ENCODE measurements at places on chromosomes 2 and 18. TPM values are rescaled to one million over a fixed set of nuclear protein-coding genes. Genes with fewer than 3 reads are reported as not detected.
A peak's percentile ranks its signal among the peaks of the same experiment; 100 is the strongest.

CHMP1B gene
- polyA plus RNA-seq, result 44.6 TPM

KIDINS220 gene
- polyA plus RNA-seq, result 16.2 TPM

DNA sequence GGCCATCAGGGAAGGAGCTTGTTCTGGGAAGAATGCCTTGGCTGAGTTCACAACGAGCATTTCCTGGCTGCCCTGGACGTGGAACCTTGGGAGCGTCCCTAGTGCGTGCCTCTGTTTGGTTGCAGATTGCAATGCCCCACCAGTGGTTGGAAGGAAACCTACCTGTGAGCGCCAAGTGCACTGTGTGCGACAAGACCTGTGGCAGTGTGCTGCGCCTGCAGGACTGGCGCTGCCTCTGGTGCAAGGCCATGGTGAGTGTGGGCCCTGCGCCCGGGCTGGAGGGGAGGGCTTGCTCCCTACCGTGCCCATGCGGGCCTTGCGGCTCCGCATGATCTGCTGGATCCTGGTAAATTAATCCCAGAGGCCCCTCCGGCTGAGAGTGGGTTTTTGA, 81.9 kb downstream of the DGKD start:
- no peak for DNase-seq

GRCh38 chr18:63808125-63808524, 32.9 kb downstream of the SERPINB7 start:
- no peak for DNase-seq

DNA sequence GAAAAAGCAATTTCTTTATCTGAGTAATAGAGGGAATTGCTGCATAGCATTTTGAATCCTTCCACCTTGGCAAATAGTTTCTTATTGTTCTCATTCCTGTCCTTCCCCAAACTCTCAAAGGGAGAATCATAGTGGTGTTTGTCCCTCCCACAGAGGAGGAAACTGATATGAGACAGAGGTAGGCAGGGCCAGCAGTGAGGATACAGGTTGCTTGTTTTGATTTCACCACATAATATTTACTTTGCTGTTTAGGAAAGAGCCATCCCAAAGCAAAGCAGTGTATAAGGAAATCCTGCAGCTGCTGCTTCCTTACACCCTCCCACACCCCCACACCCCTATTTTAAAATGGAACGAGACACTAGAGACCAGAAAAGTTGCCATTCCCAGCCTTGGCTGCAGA, 195.3 kb downstream of the SETBP1 start:
- DNase-seq, result peak; percentile 21

DNA sequence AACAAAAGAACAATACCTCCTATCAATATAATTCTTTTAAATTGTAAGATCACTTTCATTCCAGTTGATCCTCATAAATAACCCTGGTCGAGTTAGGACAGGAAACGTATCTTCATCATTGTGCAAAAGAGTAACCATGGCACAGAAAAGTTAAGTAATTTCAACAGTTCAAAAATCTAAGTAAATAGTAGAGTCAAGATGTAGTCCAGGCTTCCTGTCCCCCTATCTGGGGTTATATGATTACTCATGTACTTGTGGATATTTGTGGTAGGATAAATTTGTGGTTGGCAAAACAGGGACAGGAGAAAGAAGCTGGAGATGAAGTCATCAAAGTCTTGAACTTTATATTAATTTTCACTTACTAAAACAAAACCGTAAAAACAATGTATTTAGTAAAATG, 772.6 kb downstream of the TSN start:
- no peak for DNase-seq

- DNase-seq, result no peak
These were observed 28.2 kb upstream of the TNP1 start for GRCh38 chr2:216888081-216888480.

- peak; percentile 46 for DNase-seq
These were observed 2.8 kb upstream of the KCTD1 start for GRCh38 chr18:26550998-26551694.

DNA sequence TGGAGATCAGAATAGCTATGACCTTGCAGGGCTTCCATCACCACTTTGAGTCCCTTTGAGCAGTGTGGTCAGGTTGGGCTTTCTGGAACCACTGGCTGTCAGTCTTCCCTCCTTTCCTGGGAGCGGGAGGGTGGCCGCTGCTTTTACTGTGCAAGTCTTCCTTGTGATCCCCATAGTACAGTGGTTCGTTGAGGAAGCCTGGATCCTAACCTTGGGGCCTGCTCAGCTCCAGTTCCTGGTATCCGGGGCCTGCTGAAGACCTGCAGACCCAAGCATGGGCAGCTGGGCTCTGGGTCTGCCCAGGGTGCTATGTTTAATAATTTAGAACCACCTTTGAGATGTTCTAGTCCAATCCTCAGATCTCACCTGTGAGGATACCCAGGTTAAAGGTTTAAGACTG, 104.2 kb downstream of the CLIP4 start:
- no peak for DNase-seq

DNA sequence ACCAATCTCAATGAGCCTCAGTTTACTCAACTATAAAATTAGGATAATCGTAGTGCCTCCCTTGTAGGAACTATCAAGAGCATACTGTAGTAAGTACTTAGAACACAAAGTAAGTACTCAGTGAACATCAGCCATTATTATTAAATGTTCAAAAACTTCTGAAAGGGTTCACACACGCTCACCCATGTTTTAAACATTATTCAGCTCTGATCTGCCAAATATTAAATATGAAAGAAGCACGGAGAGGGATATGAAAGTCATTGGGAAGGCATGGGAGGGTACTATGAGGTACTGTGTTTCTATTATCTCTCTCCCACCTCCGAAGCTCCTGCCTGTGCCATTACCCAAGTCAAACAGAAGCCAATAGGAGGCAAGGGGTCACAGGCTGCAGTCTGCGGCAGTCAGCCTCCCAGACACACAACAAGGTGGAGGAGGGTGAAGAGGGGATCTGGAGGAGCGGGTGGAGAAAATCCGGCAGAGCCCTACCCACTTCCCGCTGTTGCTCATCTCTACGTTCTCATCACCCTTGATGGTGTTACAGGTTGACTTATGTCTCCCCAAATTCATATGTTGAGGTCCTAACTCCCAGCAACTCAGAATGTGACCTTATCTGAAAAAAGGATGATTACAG, 2.0 kb upstream of the TBC1D8 start:
- no peak for DNase-seq

DNA sequence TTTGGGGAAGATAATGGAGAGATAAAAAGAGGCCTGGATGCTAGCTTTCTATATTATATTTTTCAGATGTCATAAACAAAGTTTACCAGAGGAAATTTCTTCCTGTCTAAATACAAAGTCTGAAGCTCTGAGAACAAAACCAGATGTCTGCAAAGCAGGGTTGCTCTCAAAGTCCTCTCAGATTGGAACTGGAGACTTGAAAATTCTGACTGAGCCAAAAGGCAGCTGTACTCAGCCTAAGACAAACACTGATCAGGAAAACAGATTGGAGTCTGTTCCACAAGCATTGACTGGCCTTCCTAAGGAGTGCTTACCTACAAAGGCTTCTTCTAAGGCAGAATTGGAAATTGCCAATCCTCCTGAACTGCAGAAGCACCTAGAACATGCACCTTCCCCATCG, 25.1 kb downstream of the KDM3A start:
- no peak for DNase-seq
